ENCODE measurements at places on chromosomes 4 and X.

GRCh38 chrX:34638116-34638515 is 19.0 kb downstream of the TMEM47 start:
- peak; percentile 52 for DNase-seq

DNA sequence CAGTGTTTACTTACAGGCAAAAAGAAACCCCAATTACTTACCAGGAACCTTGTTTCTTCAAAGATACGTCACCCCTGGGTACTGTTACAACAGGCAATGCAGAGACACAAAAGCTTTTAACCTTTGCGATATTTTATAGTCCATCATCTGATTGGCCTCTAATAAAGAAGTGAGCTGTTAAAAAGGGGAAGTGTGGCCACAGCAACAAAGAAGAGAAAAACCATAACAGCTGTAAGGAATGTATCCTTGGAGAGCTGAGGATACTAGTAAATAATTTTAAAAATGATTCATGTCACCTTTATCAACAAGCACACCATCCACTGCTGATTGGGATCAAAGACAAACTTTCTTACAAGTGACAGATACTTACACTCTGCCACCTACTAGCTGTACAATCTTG is 14.1 kb downstream of the GABRA4 start:
- no peak for DNase-seq

- DNase-seq = peak; percentile 42
Measured at GRCh38 chr4:3399277-3400194, 42.2 kb upstream of the HGFAC start.

GRCh38 chr4:146178126-146178525 is 2.6 kb downstream of the LSM6 start:
- DNase-seq = no peak

- DNase-seq = no peak
Measured at GRCh38 chrX:97030947-97031346, 147.2 kb downstream of the RPA4 start.

- peak; percentile 13 for DNase-seq
Measured at GRCh38 chr4:83686166-83686565, 150.3 kb downstream of the GPAT3 start.

GRCh38 chr4:98166025-98166730 is 22.9 kb upstream of the STPG2 start:
- peak; percentile 34 for DNase-seq

GRCh38 chr4:173019664-173020063 is 148.9 kb upstream of the GALNT7 start:
- no peak for DNase-seq

DNA sequence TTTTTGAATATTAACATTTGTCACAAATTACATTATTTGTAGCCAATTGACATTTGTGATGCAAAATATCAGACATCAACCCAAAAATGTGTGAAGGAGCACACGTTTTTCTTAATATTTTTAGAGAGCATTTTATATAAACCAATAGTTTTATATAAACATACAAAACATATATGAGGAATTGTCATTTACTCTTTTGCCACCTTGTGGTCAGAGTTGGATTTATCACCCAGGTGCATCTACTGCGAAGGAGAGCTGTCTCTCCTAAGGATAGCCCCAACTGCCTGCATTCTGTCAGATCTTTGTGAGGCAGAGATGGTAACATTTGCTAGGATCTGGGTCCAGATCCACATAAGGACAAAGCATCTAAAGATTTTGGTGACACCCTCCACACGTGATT is 2.5 kb upstream of the USP27X start:
- peak; percentile 8 for DNase-seq

DNA sequence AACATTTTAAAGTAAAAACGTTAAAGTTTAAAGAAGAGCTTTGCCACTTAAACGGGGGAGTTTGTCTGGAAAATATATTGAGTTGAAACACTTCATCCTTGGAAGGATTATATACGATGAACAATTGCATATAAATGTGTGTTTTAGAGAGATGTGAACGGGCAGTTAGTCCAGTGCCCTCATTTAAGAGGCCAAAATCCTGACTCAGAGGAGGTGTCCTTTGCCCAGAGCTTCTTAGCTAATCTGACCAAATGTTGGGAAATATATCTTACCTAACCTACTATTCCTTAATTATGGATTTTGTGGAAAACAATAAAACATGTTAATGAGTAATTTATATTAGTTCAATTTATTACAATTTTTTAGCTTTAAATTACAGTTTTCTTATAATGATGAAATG is 327.2 kb upstream of the DIPK2B start:
- DNase-seq = no peak

DNA sequence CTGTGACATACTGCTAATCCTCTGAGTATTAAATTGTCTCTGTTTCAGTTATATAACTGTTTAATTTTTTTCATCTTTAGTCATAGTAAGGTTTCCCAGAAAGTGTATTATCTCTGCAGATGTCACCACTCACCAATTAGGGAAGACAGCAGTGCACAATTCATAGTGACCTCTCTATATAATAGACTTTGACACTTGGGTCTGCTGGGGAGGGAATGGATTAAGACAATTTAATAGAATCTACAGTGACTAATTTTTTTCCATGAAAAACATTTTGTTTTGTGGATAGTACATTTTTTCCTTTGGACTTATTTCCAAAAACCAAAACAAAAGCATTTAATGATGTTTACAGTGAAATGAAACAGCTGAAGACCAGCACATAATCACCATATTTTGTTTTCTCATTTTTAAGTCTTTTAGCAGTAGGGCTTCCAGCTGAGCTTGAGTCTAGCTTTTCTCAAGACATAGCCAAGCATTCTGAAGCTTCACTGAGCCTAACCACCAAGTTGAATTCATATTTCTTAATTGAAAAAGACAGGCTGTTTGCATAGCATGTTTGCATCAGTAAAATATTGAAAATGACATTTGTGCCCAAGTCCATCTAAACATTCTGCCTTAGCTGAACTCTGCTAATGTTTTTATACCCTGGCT is 69.5 kb downstream of the PCDH19 start:
- DNase-seq = no peak

- no peak for DNase-seq
Measured at GRCh38 chrX:24166078-24166477, 16.5 kb downstream of the ZFX start.

DNA sequence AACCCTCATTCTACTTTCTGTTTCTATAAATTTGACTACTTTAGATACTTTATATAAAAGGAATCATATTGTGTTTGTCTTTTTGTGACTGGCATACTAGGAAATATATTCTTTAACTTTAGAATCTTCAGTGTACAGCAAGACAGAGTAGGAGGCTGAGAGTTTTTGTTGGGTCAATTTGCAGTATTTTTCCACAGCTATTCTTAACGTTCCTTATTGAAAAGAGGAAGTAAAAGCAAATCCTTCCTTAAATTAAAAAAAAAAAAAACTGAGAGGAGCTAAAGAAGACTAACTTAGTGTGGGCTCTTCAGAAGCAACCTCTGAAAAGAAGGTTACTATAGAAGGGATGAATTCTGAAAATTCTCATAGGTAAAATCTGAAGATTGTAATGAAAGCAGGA is 1194.6 kb downstream of the ADGRL3 start:
- no peak for DNase-seq

- no peak for DNase-seq
Measured at GRCh38 chr4:17029964-17030363, 131.5 kb upstream of the LDB2 start.

DNA sequence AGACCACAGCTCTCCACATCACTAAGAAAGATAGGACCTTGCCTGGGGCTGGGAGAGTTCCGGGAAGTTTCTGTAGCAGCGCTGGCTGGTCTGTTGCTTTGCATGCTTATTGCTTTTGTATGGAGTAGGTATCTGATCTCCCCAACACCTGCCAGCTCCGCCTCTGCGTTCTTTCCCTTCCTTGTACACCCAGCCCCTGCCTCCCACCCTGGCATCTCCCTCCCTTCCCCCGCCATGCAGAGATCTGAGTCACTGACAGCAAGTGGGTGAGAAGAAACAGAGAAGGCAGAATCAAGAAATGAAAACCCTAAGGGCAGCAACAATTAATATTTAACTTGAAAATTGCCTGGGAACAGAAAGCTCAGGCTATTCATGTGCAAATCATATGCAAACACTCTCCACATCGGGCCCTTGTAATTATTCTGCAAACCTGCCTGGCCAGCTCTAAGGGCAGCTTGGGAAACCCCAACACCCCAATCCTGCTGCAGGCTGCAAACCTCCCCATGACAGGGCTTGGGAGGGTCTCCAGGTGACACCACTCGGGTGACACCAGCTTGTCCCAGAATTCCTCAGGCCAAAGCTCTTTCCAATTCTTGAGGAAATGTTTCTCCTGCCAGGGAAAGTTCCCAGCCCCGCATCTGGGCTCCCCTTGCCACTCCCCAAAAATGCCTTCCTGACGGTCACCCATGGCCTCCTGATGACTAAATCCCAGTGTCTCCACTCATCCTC is 257.2 kb downstream of the FBXW7 start:
- no peak for DNase-seq
